ENCODE measurements at places on chromosomes 13 and 19.

DNA sequence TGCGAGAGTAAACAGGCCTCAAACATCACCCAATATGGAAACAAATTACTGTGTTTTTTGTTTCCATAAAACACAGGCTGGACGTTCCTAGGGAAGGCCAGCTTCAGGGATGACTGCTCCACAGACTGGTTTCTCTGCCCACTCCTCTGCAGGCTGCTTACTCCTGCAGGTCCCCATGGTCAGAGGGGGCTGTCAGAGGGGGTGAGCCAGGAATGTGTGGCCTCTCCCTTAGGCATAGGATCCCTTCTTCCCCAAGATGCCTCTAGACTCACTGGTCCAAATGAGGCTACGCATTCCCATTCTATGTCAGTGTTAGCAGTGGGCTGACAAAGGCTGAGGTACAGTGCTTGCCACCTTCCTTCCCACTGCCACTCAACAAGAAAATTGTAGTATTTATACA, 229.8 kb downstream of the LHFPL6 start:
- DNase-seq: no peak

GRCh38 chr19:5075597-5075996, 106.7 kb downstream of the KDM4B start:
- no peak for DNase-seq

DNA sequence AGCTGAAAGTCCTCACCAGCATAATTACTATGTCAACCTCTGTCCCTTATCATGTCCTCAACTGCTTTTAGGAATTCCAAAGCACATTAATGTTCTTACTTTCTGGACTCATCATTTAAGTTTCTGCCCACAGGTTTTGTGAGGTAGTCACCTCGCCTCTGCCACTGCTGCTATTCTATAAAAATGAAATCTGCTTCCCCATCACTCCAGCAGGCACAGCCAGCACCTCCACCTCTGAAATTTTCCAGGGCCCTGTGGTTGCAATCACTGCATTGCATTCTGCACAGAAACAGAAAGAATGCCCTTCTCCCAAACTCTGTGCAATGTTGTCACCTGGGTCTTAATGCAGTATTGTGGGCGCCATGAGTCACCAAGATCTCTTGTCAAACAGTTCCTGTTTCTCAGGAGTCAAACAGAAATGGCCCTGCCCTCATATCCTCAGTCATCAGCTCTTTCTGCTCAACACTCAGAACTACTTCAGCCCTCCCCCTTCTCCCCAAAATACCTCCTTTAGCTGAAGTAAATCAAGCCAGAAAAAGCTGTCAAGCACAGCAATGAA, 529.2 kb upstream of the NBEA start:
- no peak for DNase-seq

- DNase-seq: no peak
Measured at GRCh38 chr19:19057317-19057716, 6.5 kb upstream of the SLC25A42 start.

DNA sequence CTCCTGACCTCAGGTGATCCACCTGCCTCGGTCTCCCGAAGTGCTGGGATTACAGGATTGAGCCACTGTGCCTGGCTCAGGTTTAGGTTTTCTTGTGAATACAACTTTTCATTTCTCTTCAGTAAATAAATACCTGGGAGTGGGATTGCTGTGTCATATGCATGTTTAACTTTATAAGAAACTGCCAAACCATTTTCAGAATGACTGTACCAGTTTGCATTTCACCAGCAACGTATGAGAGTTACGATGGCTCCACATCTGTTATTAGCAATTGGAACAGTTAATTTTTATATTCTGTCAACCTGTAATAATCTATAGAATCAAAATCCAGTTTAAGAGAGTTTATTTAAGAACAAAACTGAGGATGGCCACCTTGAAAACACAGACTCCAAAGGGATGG, 52.2 kb downstream of the TEX26 start:
- no peak for DNase-seq

DNA sequence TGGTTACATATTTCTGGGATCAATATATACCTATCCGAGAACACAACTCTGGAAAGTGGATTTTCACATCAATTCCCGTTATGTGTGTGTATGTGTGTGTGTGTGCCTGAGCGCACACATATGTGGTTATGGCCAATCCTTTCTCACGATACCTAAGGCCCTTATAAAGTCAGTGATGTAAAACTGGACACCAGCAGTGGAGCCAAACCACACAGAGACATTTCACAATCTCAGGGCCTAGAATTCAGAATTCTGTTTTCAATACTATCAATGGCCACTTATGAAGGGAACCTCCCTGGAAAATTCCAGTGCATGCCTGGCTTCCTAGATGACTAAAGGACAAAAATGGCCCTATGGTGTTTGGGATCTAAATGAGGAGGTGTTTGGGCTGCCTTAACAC, 187.3 kb upstream of the UBL3 start:
- DNase-seq: no peak

DNA sequence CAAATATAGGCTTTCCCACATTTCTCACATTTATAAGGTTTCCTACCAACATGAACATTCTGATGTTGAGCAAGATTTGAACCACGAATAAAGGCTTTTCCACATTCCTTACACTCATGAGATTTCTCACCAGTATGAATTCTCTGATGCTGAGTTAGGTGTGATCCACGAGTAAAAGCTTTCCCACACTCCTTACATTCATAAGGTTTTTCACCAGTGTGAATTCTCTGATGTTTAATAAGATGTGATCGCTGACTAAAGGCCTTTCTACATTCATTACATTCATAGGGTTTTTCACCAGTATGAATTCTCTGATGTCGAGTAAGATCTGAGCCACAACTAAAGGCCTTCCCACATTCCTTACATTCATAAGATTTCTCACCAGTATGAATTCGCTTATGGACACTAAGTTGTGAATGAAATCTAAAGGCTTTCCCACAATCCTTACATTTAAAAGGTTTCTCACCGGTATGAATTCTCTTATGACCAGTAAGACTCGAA, 19.0 kb downstream of the ZNF790 start:
- DNase-seq: no peak

DNA sequence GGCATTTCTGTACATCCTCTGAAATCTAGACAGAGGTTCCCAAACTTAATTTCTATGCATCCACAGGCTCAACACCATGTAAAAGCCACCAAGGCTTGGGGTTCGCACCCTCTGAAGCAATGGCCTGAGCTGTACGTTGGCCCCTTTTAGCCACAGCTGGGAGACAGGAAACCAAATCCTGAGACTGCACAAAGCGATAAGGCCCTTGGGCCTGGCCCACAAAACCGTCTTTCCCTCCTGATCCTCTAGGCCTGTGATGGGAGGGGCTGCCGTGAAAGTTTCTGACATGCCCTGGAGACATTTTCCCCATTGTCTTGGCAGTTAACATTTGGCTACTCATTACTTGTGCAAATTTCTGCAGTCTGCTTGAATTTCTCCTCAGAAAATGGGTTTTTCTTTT, 766.4 kb downstream of the GPC5 start:
- DNase-seq: no peak

GRCh38 chr13:83211301-83211700, 671.0 kb downstream of the SLITRK1 start:
- DNase-seq: no peak

DNA sequence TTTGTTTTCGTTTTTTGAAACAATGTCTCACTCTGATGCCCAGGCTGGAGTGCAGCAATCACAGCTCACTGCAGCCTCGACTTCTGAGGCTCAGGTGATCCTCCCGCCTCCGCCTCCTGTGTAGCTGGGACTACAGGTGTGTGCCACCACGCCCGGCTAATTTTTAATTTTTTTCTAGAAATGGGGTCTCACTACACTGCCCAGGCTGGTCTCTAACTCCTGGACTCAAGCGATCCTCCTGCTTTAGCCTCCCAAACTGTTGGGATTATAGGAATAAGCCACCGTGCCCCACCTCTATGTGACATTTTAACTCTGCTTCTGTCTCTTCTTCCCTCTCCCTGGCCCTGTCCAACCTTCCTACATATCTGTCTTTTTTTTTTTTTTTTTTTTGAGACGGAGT, 5.1 kb downstream of the ATP1A3 start:
- no peak for DNase-seq

DNA sequence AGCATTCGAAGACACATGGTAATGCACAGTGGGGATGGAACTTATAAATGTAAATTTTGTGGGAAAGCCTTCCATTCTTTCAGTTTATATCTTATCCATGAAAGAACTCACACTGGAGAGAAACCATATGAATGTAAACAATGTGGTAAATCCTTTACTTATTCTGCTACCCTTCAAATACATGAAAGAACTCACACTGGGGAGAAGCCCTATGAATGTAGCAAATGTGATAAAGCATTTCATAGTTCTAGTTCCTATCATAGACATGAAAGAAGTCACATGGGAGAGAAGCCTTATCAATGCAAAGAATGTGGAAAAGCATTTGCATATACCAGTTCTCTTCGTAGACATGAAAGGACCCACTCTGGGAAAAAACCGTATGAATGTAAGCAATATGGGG, 16.2 kb upstream of the ZNF763 start:
- no peak for DNase-seq

DNA sequence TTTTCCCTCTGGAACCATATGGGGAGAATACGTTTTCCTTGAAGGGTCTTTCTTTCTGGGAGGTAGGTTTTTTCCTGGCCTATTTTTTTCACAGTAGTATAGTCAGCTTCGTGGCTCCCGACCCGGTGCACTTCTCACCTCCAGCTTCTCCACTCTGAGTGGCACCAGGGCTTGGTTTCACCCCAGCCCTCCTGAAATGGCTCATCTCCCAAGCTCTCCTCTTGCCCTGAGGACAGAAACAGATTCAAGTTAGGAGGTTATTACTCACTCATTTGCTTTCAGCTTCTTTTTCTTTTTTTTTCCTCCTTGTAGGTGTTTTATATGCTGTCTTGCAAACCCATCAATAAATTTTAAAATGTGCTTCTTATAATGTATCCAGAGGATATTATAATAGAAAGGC, 199.3 kb downstream of the RFC3 start:
- DNase-seq: no peak

- DNase-seq: no peak
Measured at GRCh38 chr13:42553098-42554046, 20.6 kb upstream of the TNFSF11 start.

DNA sequence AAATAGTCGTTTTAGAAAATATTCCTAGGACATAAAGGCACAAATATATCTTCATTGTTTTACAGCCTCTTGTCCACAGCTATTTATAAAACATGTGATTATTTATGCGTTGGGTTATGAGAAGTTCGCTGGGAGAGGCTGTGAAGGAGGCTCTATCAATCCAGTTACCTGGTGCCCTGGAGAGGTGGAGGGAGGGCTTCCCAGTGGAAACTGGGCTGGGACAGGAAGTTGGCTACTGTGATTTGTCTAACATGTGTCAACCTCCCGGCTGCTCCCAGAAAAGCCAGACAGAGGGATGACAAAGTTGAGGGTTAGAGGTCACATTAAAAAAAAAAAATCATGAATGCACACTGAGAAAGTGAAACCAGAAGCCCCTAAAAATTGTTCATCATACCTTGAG, 346.5 kb downstream of the ZNF536 start:
- DNase-seq: no peak

- DNase-seq: no peak
Measured at GRCh38 chr19:50646074-50646807, 3.0 kb upstream of the C19orf81 start.
